Immature natural killer cell (primary cell): ENCODE measurements at places on chromosomes 1 and 21.

- no peak for DNase-seq
Measured at GRCh38 chr1:6124746-6125365, 55.3 kb downstream of the CHD5 start.

- DNase-seq, result no peak
Measured at GRCh38 chr1:206094024-206094423, 23.2 kb downstream of the AVPR1B start.

DNA sequence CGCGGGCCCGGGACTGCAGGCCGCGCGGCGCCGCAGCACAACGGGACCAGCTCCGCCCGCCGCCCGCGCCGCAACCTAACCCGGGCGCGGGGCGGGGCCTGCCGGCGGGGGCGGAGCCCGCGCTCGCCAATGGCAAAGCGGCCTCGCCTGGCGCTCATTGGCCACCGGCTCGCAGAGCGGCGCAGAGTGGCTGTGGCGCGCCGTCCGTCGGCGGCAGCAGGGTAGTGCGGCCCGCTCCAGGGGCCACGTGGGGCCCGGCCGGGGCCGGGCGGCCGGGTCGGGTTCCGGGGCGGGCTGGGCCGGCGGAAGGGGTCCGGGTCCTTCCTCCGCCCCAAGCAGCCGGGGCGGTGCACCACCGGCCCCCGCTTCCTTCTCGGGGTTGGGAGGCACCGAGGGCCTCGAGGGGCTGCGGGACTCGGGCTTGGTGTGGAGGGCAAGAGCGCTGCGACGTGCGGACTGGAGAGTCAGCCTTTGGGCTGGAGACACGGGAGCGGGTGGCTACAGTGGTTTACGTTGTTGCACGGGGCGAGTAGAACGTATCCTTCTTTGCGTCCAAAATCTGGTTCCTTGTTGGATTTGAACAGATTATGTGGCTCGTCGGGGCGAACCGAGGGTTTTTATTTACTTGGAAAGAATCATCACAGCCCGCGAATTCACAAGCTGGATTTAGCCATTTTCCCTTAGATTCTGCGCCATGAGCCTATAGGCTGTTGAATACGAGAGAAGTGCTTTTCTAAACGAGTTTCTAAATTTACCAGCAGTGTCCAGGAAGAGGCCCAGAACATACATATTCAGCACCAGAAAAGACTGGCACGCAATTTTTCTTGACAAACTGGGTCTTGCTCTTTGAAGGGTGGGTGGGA lies at the start of gene SRM:
TSS of gene SRM (minus strand) at position 51 of the 863 bp plus-strand sequence. CDS start 75 bp downstream, outside the sequence.
- DNase-seq, result peak; percentile 91

GRCh38 chr1:11697893-11698210 lies 6.3 kb downstream of the DRAXIN start:
- DNase-seq, result no peak

- no peak for DNase-seq
Measured at GRCh38 chr1:86938450-86938849, 24.0 kb downstream of the HS2ST1 start.

GRCh38 chr1:209549443-209550205 lies 33.9 kb upstream of the CAMK1G start:
- DNase-seq, result no peak

GRCh38 chr1:150530491-150531159 lies 15.1 kb downstream of the FALEC start:
- no peak for DNase-seq

DNA sequence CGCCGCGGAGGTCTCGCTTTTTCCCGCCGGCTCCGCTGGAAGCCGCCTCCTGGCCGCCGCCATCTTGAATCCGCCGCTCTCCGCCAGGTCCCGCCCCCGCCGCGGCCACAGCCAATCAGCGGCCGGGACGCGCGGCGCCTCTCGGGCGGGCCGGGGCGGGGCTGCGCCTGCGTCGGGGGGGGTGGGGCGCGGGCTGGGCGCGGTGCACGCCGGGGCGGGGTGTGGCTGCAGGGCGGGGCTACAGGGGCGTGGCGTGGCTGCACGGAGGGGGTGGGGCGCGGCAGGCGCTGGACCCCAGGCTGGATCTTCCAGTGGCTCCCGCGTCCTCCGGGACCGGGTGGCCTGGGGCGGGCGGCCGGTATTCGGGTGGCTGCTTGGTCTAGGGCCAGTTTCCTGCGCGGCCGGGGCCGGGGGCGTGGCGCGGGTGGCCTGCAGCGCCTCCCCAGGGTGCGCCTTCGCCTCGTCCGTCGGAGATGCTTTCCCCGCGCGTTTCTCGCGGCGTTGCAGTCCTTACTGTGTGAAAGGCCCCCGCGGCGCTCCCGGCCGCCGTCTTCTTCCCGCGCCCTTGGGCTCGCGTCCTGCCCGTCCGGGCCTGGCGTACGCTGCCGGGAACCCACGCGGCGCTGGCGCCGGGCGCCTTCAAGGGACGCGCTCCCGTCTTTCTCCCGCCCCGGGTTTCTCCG lies 575 bp downstream of the PCNT start:
- DNase-seq, result peak; percentile 91

DNA sequence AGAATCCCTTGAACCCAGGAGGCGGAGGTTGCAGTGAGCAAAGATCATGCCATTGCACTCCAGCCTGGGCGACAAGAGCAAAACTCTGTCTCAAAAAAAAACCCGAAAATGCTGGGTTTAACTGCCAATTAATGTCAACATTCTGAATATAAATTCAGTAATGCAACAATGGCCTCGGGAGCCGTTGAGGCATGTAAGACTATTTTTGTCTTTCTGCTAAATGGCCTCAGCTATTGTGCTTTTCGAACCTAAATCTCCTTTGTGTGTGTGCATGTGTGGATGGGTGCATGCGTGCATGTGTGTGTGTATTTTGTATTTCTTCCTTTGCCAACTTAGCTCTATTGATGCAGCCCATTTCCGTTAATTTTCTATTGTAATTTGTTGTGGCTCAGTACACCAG lies 31.6 kb downstream of the CLIC4 start:
- DNase-seq, result no peak

GRCh38 chr1:209023790-209024189 lies 559.7 kb upstream of the CAMK1G start:
- no peak for DNase-seq

DNA sequence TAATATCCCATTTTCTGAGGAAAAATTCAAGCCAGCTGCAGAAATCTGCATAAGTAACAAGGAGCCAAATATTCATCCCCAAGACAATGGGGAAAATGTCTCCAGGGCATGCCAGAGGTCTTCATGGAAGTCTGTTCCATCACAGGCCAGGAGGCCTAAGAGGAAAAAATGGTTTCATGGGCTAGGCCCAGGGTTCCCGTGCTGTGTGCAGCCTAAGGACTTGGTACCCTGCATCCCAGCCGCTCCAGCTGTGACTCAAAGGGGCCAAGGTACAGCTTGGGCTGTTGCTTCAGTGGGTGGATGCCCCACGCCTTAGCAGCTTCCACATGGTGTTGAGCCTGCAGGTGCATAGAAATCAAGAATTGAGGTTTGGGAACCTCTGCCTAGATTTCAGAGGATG lies 173.5 kb downstream of the LMX1A start:
- DNase-seq, result no peak

DNA sequence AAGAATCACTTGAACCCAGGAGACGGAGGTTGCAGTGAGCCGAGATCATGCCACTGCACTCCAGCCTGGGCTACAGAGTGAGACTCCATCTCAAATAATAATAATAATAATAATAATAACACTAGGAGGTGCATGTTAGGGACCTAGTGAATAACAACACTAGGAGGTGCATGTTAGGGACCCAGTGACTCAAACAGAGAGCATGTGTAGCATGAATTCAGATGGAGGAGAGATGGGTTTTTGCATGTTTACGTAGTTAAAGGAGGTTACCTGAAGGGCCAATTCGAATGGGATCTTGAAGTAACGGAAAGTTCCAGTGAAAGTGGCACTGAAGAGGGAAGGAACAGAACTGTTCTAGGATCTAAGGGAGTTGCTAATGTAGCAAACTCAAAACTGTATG lies 7.1 kb upstream of the KCNK1 start:
- no peak for DNase-seq

DNA sequence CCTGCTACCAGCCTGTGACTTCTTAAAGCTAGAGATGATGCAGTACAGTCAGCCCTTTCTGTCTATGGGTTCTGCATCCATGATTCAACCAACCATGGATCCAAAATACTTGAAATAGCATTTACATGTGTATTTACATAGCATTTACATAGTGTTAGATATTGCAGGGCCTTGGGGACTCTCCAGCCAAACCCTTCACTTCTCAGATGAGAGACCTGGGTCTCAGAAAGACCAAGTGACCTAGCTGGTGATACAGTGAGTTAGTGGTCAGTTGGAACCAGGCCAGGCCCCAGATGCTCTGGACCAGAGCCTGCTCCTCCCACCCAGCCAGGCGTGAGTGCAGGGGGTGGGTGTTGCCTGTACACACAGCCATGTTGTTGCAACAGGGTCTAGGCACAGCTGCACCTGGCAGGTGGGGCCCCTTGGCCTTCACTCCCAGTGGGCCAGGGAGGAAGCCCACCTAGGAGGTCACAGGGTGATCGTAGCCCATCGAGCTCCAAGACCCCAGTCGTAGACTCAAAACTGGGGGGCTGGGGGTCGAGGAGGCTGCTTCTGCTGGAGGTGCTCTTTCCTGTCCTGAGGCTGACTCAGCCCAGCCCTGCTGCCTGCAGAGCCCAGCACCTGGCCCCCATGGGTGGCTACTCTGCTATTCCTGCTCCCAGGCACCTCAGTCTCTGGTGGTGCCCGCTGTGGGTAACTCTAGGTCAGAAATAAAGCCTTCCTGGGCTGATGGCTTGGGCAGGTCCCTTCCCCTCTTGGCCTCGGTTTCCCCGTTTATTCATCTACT lies 7.7 kb downstream of the TMEM61 start:
- no peak for DNase-seq

DNA sequence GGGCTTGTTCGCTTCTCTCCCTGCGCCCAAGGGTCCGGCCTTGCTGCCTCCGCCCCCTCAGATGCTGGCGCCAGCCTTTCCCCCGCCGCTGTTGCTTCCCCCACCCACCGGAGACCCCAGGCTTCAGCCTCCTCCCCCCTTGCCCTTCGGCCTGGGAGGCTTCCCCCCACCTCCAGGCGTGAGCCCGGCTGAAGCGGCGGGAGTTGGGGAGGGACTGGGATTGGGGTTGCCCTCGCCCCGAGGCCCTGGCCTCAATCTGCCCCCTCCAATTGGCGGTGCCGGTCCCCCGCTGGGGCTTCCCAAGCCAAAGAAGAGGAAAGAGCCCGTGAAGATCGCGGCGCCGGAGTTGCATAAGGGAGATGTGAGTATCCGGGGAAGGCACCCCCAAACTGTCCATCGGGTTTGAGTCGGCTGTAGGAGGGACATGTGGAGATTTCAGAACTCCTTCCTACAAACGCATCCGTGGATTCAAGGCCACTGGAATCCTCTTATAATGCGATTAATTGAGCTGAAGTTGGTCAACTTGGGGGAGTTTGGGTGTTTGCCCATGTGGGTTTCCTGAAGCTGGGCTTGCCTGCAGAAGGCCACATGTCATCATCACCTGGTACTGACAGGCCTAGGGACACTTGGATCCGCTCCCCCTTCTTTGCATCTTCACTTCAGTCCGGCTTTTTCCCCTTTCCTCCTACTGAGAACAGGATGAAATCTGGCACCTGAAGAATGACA lies 707 bp downstream of the PRCC start:
- DNase-seq, result peak; percentile 38

- no peak for DNase-seq
Measured at GRCh38 chr1:172185211-172185610, 235.3 kb upstream of the C1orf105 start.

- DNase-seq, result no peak
Measured at GRCh38 chr1:29513357-29513756, 277.0 kb downstream of the PTPRU start.

- no peak for DNase-seq
Measured at GRCh38 chr1:87135329-87135712, 193.4 kb upstream of the LMO4 start.

DNA sequence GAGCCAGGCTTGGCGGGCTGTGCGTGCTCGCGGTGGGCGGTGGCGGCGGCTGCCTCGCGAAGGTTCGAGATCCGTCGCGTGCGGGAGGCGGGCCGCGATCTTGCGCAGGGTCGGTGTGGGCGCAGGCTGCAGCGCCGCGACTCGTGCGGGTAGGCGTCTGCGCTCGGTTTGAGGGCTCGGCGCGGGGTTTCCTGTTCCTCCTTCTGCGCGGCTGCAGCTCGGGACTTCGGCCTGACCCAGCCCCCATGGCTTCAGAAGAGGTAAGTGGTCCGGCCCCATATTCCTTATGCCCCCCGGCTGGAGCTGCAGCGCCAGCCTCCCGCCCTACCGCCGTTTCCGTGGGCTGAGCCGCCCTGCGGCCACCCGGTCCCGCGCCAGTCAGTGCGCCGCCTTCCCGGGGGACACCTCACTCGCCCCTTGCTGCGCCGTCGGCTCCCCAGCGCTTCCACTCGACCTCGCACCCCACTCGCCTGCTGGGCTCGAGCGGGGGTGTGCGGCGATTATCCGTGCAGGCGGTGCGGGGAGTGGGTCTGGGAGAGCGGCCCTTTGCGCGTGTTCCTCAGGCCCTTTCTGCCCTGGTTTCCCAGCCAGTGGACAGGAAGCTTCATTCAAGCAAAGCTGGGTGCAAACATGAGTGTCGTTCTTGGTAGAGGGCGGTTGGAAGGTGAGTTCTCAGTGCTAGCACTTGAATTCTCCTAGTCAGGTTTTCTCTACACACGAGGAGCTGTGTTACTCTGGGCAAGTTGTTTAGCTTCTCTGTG lies at the start of gene CACYBP:
TSS of gene CACYBP (plus strand) at position 12 of the 761 bp plus-strand sequence. CDS start at position 246, 234 bp downstream.
- DNase-seq, result no peak

DNA sequence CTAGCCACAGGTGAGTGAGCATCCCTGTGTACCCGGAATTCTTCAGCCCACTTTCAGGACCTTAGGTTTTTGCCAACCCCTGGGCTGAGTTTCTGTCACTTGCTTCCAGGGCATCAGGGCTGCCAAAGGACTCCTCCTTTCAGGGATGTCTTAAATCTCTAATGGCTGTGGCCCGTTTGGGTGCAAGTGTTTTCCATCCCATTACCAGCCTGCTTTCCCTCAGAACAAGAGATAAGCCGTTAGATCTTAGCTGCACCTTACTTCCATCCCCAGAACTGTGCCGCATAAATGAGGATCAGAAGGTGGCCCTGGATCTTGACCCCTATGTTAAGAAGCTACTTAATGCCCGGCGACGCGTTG lies 652 bp downstream of the SNAPIN start:
- peak; percentile 16 for DNase-seq

DNA sequence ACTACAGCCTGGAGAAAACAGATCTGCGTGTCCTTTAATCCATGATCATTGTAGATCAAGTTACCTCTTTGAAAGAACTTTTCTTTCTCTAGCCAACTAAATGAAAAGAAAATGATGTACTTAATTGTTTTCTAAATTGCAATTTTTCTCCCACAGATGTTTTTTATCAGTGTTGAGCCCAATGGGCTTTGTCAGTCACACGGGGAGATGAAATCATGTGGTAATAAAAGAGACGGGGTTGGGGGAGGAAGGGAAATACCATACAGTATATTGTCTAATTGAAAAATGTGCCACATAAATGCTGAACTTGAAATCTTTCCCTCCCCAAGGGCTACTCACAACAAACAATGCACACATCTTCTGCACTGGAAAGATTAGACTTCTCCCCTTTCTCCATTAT lies 58.4 kb downstream of the NTMT2 start:
- no peak for DNase-seq

DNA sequence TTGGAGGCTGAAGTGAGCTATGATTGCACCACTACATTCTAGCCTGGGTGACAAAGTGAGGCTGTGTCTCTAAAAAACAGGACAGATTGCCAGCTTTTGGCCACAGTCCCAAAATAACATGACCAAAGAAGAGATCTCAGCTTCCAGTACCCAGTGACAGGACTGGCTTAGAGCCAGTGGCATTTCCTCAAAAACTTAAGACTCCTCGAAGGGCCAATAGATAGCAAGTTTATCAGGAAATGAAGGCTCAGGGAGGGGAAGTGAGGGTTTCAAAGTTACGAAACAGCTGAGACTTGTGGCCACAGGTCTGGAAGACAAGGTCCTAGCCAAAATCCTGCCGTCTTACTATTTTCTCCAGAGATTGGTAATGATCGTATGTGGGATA lies 6.3 kb upstream of the TMEM39B start:
- peak; percentile 38 for DNase-seq

- DNase-seq, result no peak
Measured at GRCh38 chr1:108502138-108502537, 52.0 kb downstream of the NBPF6 start.
